Kidney (tissue), 22 donors: ENCODE measurements at places on chromosomes 7 and 10. TPM values are rescaled to one million over a fixed set of nuclear protein-coding genes. Genes with fewer than 3 reads are reported as not detected.

Gene CALD1
- 72.7 TPM for polyA plus RNA-seq

Gene RBP4
- 24.3 TPM for polyA plus RNA-seq

Gene SFTPA1
- not detected for polyA plus RNA-seq

Gene ABCC2
- polyA plus RNA-seq = 15.4 TPM

Gene ACTL6B
- polyA plus RNA-seq = not detected

Gene SRRM3
- polyA plus RNA-seq = 0.99 TPM

Gene OIT3
- polyA plus RNA-seq = not detected

Gene OR2A1
- polyA plus RNA-seq = not detected

Gene EDRF1
- polyA plus RNA-seq = 11.4 TPM

Gene MRPS33
- polyA plus RNA-seq = 137 TPM

Gene RAMP3
- 168 TPM for polyA plus RNA-seq

Gene CD36
- polyA plus RNA-seq = 6.7 TPM

Gene NPY
- not detected for polyA plus RNA-seq

Gene SFRP5
- 0.22 TPM for polyA plus RNA-seq

Gene FAM24B
- 26.7 TPM for polyA plus RNA-seq

Gene IFIT1
- polyA plus RNA-seq = 40.9 TPM

Gene CDNF
- polyA plus RNA-seq = 2.3 TPM

Gene CYP3A5
- polyA plus RNA-seq = 7.6 TPM

Gene MACROH2A2
- 16.8 TPM for polyA plus RNA-seq

Gene CADPS2
- 39.9 TPM for polyA plus RNA-seq

Gene FZD8
- polyA plus RNA-seq = 10.8 TPM

Gene SEC61A2
- polyA plus RNA-seq = 3.6 TPM

Gene EPHB6
- polyA plus RNA-seq = 10.4 TPM

Gene BTAF1
- 4.3 TPM for polyA plus RNA-seq

Gene GSTO2
- polyA plus RNA-seq = 56.7 TPM

Gene NFE2L3
- polyA plus RNA-seq = 5.2 TPM

Gene CLCN1
- polyA plus RNA-seq = not detected

Gene BHLHA15
- not detected for polyA plus RNA-seq

Gene MRLN
- 24.3 TPM for polyA plus RNA-seq

Gene SPDYE1
- not detected for polyA plus RNA-seq

Gene MSMB
- not detected for polyA plus RNA-seq

Gene NRP1
- polyA plus RNA-seq = 40.5 TPM
